NCI-H524 (cell line): ENCODE measurements at places on chromosomes 4 and X.

DNA sequence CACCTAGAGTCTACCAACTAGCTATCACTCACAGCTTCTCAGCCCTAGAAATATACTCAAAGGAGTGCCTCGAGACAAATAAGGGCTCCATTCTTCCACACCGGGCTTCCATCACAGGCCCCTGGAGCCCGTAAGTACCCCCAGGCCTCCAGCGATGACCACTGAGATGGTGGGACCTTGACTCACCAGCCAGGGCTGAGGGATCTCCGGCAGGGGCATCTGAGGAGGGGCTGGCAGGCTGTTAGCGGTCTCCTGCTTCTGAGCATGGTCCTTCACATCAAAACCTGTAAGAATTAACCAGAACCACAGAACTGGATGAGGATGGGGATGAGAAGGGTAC lies 71.3 kb downstream of the AFAP1 start:
- DNase-seq: no peak

- no peak for DNase-seq
These were observed 147.8 kb downstream of the GRIA3 start for GRCh38 chrX:123331859-123332258.

- DNase-seq: no peak
These were observed 39.5 kb downstream of the PCDH10 start for GRCh38 chr4:133188433-133189146.

DNA sequence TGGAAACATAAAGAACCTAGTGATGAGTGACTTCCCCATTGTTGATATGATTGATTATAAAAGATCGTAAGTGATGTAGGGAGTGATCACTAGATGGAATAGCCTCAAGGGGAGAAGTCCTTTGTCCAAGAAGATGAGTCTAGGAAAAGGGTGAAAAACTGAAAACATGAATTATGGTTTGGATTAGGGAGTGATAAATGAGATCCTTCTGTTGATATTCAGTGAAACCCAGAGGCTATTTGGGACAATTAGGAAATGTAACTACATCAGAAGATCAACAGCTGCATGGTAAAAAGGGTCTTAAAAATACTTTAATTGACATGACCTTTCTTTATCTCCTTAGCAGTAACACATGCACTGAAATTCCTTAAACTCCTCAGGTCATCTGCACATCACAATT lies 124.0 kb upstream of the UNC5C start:
- no peak for DNase-seq

- DNase-seq: no peak
These were observed 119.3 kb downstream of the PDHA2 start for GRCh38 chr4:95959182-95959581.

DNA sequence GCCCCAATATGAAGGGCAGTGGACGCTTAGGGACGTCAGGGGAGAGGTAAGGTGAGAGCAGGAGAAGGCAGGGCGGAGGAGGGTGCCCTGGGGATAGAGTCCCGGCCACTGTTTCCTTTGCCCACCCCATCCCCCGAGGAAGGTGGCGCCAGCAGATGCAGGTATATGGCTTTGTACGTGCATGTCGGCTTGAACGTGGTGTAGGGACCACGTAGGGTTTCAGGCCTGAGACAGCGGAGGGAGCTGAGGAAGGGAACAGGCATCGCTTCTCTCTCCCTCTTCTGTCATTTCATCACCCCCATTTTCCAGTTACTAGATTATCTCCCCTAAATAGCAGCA lies 97.9 kb downstream of the PHKA2 start:
- no peak for DNase-seq

DNA sequence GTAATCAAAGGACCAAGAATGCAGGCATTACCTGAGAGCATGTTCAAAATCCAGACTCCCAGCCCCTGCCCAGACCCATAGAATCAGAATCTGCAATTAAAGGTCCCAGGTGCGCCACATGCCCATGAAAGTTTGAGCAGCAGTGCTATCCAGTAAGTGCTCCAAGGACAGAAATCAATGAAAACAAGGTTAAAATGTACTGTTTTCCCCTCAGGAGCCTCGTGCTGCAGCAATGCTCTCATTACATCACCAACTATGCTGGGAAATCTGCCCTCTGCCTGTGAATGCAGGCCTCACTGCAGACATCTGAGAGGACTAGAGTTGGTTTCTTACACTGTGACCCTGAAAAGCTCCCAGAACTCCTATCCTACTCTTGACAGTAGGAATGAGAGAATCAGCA lies 21.1 kb downstream of the ANXA5 start:
- no peak for DNase-seq

- DNase-seq: no peak
These were observed 2.8 kb downstream of the SH3D19 start for GRCh38 chr4:151322570-151322969.

GRCh38 chrX:71103110-71103983 lies 3.2 kb downstream of the CXorf65 start:
- DNase-seq: peak; percentile 93

DNA sequence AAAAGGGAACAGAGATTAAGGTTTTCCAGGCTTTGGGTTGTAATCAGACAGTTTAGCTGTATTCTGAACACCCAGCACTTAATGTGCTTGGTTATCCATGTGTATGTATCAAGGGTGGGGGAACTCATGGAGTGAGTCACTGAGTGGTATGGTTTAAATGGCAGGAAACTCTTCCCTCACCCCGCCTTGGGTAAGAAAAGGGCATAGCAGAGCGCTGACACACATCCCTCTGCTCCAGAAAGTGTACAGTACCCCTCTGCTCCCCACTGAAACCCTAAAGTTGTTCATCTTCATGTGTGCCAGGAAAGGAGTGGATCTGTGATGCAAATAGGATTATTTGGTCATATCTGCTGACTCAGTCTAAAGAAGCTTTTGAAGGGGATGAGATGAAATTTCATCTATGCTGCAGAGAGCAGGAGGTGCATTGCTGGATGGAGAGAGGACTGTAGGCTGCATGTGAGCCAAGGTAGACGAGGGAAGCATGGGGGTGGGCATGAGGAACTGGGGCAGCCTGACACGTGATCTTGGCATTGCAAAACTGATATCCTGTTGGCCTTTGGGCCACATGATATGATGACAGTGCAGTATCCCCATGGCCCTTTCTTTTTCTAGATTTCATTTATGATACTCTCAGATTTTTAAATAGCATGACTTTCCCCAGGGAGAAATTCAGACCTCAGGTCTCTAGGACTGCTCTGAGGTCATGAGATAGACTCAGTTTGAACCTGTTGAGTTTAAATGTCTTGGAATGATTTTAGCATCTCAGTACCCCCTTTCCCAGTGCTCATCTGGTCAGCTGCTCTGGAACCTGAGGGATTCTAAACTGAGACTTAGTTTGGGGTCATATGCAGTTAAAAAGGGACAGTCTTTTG lies 84.8 kb downstream of the TMEM164 start:
- no peak for DNase-seq

DNA sequence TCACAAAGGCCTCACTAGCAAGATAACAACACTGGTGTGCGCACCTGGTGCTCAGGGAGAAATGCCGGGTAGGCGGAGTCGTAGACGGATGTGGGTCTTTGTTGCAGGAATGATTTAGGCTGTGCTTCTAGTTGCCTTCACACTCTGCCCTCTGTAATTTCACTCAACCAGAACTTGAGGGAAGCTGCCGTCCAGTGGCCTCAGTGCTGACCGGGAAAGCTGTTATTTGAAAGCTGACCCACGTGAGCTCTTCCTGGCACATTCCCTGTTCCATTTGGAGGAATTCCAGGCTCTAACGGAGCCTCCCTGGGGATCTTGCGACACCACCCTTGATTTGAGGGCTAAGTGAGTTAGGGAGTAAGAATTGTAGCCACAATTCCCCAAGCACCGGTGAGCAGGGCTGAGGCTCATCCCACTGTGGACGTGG lies 15.9 kb downstream of the SH3TC1 start:
- DNase-seq: no peak

GRCh38 chrX:109840585-109840984 lies 107.5 kb upstream of the ACSL4 start:
- no peak for DNase-seq

DNA sequence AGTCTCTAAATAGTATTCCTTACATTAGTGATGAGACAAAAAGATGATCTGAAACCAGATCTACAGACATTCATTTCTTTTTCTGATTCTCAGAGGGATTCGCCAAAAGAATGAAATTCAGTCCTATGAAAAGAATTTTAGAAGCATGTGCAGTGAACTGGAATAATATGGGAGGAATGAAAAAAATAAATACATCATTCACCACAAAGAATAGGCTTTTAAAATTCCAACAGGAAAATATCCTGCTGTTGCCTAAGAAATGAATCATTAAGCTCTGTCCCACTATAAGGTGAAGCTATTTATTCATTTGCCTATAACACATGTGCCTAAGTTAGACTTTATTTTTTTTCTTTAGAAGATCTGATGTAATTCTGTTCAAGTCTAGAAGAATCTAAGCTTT lies 165.9 kb downstream of the IL15 start:
- DNase-seq: no peak

DNA sequence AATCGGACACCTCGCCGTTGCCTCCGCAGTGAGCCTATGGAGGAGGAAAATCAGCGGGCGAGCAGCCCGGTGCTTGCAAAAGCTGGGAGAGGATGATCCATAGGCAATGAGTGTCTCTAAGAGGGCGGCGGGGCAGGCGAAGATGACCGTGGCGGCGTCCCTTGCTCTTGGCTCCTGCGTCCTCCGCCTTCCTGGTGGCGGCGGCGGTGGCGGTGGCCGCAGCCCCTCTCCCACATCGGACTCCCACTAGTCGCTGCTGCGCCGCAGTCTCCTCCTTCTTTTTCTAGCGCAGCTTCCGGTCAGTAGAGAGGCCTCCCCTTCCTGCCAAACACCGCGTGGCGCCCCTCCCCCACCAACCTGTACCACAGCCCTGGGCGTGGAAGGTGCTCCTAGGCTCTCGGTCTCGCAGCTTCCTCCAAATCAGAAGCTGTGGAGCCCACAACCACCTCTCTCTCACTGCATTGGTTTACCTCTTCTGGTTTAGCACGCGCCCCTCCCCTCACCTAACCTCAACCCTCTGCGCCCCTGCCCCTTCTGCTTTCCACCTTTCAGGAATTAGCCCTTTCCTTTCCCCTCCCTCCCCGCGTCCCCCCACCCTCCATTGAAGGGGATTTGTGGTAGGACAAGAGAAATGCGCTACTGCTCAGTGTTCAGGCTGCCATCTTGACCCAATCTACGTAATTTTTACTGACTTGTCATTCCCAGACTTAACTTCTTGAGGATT lies at the start of gene SPIN3:
Gene SPIN3 (minus strand): TSS at position 271 of the 724 bp plus-strand sequence. CDS start 594 bp downstream, outside the sequence.
- DNase-seq: peak; percentile 90

- DNase-seq: no peak
These were observed 169.7 kb downstream of the RAP1GDS1 start for GRCh38 chr4:98430708-98431403.

DNA sequence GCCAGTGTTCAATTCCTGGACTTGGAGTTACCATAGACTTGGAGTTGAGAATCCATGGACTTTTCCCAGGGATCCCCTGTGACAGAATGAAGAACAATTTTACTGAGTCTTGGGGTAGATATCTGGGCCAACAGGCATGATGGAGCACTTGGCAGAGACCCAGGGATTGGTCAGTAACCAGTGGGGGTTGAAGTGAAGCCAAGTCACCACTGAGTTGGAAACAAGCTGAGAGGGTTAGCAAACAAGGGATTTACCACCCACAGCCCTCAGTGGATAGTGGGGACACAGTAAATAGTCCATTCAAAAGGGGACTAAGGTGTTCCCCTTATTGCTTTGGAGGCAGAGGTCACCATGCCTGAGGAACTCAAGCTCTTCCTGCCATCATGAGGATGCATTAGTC lies 281.7 kb downstream of the PPP1R2C start:
- no peak for DNase-seq

GRCh38 chr4:123055943-123056342 lies 133.5 kb upstream of the NUDT6 start:
- no peak for DNase-seq

GRCh38 chrX:15334561-15334960 lies 762 bp downstream of the PIGA start:
- DNase-seq: no peak

- peak; percentile 93 for DNase-seq
These were observed at the start of gene SCFD2 for GRCh38 chr4:53365486-53366300. SCFD2 (minus strand) TSS chr4:53366061.

GRCh38 chrX:112211459-112211858 lies 128.9 kb upstream of the TRPC5 start:
- DNase-seq: no peak

DNA sequence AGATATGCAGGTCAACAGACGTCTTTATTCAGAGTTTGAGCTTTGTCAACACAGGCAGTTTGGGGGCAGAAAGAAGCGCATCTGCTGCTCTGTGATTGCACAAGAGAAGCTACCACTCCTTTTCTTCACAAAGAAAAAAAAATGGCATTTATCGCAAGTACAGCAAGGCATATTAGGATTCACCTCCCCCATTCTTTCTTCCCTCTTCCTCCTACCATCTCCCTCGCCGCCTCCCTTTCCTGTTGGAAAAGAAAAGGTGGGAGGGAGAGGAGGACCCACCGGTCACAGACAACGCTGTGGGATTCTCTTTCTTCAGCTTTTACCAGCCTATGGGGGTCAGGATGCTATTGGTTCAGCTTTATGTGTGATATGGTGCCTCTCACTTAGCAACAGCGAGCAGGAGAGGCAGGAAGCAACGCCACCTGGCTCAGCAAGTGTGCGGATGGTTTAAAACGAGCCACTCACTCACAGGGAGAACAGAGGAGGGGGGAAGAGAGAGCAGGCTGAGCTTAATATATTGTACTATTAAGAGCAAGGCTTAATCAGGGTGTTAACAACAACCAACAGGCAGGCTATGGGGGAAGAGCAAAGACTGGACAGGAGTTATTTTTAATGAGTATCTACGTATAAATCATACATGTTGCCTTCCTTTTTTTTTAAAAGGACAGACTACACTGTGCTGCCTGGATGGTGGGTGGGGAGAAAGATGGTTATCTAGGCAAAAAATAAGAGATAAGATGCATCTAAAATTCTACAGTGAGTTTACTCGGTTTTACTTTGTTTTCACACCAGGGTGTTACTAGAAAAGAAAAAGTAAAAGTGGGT lies 104.7 kb downstream of the MAML3 start:
- peak; percentile 92 for DNase-seq

DNA sequence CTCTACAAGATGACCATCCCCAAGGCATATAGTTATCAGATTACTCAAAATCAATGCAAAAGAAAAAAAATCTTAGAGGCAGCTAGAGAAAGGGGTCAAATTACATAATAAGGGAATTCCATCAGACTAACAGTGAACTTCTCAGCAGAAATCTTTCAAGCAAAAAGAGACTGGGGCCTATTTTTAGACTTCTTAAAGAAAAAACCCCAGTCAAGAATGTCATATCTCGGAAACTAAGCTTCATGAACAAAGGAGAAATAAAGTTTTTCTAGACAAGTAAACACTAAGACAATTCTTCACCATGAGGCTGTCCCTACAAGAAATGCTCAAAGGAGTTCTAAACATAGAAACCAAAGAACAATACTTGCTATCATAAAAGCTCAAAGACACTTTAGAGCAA lies 51.7 kb downstream of the RAB28 start:
- no peak for DNase-seq
